Ammon's horn (tissue), 1 donor: ENCODE measurements at places on chromosomes 7 and 10.

DNA sequence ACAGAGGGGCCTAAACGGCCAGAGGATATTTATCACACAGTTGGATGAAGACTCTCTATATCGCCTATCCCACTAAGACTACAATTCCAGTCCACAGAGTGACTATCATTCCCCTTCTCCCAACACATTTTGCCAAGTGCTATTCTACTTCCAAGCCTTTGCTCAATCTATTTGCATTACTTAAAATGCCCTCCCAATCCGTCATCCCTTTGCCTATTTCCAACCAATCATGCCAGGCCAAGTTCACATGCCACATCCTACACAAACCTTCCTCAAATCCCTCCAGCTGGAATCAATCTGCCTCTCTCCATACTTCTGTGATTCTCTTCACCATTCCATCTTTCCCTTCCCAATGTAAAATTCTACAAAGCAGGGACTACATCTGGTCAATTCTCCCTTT, 38.2 kb downstream of the SMURF1 start:
- DNase-seq, result no peak

DNA sequence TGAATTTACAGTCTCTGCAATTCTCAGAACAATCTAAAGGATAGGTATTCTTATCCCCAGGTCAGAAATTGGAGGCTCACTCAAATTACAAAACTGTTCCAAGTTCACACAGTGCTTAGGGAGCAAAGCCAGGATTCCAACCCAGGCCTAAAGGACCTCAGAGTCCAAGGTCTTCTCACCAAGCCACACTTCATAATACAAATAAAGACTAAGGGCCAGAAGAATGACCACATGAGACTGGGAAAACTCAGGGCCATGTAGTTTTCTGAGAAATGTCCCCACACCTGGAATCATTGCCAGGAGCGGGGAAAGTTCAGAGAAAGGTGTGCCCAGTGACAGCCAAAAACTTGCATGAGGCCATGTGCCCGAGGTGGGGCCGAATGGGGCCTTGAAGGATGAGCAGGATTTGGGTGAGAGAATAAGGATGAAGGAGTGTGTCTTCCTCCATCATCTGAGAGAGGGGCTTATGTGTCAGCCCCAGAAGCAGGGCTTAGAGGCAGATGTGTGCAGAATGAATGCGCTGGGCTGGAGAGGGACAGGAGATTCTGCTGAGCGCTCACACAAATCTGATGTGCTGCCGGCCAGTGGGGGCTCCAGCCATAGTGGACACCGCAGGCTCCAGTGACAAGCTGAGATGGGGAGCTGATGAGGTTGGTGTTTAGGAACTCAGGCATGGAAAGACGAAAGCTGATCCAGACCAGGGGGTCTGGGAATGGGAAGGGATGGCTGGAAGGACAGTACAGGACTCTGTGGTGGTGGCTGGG, 35.9 kb downstream of the BLNK start:
- DNase-seq, result no peak

DNA sequence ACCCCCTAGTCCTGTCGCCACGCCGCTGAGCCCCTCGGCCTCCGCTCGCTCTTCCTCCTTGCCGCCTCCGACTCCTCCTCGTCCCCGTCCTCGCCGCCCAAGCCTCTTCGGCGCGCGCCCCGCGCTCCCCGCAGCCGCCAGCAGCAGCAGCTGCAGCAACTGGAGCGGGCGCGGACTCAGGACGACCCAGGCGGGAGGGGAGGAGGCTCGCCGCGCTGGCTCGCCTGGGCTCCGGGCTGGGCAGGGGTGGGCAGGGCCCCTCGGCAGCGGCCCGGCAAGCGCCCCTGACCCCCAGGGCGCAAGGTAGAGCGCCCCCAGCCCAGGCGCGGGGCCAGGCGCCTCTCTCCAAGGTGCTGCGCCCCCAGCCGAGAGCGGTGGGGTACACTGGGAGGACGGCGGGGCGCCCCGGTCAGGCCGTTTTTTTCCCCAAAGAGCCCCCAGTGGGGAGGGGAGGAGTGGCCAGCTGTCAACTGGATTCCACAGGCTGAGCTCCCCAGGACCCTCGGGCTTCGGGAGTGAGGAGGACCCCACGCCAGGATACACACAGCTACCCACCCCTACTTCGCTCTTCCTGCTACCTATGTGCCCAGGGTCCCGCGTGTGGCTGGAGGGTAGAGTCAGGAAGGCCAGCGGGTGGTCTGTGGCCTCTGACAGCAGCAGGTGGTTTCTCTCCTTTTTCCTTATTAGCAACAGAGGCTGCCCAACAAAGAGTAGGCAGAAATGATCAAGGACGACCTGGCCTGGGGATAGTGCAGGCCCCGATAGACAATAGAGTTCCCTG, 903 bp upstream of the KCNMA1 start:
- DNase-seq, result peak; percentile 53

DNA sequence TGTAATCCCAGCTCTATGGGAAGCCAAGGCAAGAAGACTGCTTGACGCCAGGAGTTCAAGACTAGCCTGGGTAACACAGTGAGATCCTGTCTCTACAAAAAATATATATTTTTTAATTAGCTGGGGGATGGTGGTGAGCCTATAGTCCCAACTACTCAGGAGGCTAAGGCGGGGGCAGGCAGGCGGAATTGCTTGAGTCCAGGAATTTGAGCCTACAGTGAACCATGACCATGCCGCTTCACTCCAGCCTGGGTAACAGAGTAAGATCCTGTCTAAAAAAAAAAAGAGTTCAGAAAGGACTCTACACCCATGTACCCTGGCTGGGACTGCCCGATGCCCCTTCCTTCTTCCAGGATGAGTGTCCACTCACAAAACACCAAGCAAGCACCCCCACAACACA, 648.7 kb downstream of the PARD3 start:
- DNase-seq, result no peak

DNA sequence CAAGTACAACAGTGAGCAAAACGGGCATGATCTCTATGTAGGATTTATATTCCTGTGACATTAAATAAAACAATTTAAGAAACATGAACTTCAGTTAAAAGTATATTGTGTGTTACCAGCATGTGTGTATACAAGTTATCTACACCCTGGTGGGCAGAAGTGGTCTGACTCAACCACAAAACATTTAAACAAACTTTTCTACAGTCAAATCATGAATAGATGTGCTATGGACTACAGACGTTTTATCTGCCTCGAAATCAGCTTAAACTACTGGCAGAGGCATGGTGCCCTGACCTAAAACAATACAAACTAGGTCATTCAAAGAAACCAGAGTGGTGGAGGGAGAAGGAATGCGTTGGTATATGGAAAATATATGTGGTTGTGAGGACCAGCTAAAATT, 3.6 kb downstream of the ARL3 start:
- DNase-seq, result no peak

DNA sequence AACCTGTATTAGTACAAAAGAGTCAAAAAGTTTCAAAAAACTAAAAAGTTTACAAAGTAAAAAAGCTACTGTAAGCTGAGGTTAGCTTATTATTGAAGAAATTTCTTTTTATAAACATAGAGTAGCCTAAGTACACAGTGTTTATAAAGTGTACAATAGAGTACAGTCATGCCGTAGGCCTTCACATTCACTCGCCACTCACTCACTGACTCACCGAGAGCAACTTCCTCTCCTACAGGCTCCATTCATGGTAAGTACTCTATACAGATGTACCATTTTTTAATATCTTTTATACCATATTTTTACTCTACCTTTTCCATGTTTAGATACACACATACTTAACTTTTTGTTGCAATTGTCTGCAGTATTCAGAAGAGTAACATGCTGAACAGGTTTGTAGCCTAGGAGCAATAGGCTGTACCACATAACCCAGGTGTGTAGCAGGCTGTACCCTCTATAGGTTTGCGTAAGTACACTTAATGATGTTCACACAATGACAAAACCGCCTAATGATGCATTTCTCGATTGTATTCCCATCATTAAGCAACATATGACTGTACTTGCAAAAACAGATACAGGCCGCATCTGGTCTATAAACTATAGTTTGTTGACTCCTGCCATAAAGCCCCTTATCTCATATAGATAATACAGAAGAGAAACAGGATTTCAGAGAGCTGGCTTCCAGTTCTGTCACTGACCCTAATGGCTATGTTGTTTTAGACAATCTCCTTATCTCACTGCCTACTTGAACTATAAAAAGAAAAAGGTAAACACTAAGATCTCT, 438.8 kb downstream of the HTR7 start:
- DNase-seq, result no peak

DNA sequence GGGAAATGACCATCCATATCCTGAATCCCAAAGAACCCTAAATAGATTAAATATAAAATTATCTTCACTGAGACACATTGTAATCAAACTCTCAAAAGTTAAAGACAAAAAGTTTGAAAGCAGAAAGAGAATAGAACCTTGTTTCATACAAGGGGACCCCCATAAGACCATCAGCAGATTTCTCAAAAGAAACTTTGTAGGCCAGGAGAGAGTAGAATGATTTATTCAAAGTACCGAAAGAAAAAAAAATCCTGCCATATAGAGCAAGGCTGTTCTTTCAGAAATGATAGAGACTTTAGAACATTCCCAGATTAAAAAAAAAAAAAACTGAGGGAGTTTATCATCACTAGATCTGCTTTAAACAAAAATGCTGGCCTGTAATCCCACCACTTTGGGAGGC, 34.8 kb upstream of the KLF14 start:
- no peak for DNase-seq

- peak; percentile 73 for DNase-seq
These were observed 180.2 kb upstream of the FZD8 start for GRCh38 chr10:35822316-35822715.

DNA sequence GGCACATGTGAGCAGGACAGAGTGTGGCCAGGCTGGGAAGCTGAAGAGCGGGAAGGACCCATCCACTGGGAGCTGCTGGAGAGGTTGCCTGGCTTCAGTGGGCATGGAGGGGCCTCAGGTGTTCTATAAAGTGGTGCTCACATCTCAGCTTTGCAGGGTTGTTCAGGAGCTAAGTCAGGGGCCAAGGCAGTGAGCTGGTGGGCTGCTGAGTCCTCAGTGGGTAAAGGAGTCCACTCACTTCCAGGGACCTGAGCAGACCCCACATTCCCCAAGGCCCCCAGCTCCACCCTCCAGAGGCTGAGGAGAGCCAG, 28.8 kb upstream of the C10orf53 start:
- no peak for DNase-seq

DNA sequence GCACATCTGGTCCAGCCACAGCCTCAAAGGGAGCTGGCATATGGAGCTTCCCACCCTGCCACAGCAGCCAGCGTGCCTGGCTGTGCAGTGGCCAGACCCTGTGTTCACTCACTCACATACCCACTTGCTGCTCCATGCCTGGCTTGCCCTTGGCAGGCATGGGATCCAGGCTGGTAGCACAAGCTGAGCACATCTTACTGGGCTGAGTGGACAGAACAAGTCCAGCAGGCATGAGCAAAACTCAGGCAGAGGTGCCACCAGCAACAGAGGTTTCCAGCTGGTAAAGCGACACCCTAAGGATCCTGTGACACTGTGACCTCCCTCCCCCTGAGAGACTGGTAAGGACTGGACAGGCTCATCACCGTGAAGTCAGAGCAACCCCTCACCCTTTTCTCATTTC, 25.1 kb downstream of the SVIL start:
- no peak for DNase-seq
